Stimulated activated CD4-positive, alpha-beta T cell treated with anti-CD3 and anti-CD28 coated beads, Interleukin-12 subunit alpha, Interleukin-12 subunit beta, amount 100 ng/mL, for 4 hours (primary cell): ENCODE measurements at places on chromosomes 3 and 15.

DNA sequence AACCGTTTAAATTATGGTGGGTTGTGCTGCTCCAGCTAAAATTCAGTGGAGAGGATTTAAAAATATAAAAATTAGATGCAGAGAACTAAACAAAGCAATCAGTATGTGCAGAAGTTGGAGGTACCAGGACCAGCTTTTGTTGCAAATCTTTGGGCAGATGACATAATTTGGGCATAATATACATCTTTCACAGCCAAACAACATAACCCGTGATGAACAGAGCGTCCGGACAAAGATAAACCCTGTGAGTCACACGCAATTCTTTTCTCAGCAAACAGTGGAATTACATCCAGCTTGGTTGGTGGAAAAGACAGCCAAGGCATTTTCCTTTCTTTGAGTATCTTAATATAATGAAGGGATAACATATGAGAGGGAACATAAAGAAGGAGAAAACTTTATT, 419.4 kb upstream of the ADAMTS9 start:
- DNase-seq = no peak

DNA sequence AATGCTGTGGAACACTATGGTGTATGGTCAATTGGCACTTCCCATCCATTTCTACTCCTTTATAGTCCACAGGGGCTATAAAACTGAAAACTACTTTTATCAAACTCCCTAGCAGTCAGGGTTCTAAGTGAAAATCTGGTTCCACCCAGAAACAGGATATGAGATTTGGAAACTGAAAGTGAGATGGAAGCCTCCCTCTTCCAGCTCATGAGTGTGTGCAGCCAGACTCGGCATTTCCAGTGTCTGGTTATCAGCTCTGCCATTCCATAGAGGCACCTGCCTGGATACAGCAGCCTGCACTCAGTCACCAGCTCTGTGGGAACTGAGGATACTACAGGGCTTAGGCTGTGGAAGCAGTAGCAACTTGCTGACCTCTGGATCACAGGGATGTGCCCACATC, 14.7 kb upstream of the PLA2G4F start:
- no peak for DNase-seq

GRCh38 chr15:78197632-78198031, 36.7 kb downstream of the ACSBG1 start:
- DNase-seq = no peak

DNA sequence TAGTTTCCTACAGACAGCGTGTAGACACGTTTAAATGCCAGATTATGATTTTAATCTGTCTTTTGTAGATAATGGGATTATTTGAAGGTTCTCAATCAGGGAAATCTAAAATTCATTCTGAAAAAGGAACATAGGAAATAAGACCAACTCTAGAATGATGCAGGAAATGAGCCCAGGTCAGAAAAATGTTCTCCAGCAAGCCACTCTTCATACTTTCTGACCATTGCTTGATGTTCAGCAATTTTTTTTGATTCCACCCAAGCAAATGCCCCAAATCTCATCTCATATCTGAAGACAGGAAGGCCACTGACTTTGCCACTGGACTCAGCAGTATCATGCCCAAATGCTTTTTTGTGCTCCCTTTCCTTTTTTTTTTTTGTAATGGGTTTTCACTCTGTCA, 373.4 kb downstream of the LPP start:
- no peak for DNase-seq

DNA sequence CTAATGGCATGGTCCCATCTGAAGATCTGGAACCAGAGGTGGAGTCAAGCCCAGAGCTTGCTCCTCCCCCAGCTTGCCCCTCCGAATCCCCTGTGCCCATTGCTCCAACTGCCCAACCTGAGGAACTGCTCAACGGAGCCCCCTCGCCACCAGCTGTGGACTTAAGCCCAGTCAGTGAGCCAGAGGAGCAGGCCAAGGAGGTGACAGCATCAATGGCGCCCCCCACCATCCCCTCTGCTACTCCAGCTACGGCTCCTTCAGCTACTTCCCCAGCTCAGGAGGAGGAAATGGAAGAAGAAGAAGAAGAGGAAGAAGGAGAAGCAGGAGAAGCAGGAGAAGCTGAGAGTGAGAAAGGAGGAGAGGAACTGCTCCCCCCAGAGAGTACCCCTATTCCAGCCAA, 7.3 kb downstream of the EIF4G1 start:
- no peak for DNase-seq

DNA sequence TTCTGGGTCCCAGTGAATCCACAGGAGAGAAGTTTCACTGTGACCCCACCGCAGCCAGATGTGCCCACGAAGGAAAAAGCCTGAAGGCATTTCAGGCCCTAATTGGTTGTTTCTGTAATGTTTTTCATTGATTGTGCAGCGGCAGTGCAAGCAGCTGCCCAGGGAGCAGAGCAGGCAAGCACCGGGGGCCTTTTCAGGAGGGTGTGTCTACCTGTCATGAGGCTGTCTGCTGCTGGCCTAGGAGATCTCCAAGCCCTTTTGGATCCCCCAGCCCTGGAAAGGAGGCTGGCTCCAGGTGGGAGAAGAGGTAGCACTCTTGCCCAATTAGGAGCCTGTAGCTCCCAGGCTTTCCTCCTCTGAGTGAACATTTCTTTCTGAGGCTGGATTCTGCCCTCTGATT, 108.8 kb downstream of the EPHB1 start:
- DNase-seq = no peak

GRCh38 chr3:177522051-177522450, 324.8 kb upstream of the TBL1XR1 start:
- no peak for DNase-seq

GRCh38 chr15:65845826-65846519, 23.3 kb upstream of the RAB11A start:
- no peak for DNase-seq

DNA sequence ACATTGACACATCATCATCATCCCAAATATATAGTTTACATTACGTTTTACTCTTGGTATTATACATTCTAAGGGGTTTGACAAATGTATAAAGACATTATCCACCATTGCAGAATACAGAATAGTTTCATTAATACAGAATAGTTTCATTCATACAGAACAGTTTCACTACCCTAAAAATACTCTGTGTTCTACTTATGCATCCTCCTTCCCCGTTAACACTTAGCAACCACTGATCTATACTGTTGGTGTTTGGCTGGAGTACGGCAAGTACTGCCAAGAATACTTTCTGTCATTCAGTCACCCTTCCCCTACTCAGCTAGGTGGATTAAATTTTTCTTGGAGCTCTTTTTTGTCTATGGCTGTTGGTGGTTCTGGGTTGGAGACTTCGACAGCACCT, 33.4 kb downstream of the LEKR1 start:
- DNase-seq = no peak
